ENCODE measurements at places on chromosomes 13 and 19. TPM values are rescaled to one million over a fixed set of nuclear protein-coding genes. Genes with fewer than 3 reads are reported as not detected.

The WDFY2 gene
- 4.4 TPM for total RNA-seq

The LIPE gene
- total RNA-seq, result 9.9 TPM

The PEX11G gene
- total RNA-seq, result 4.4 TPM

The CLC gene
- not detected for total RNA-seq

The C19orf73 gene
- total RNA-seq, result 2.2 TPM
